Activated CD4-positive, alpha-beta T cell treated with anti-CD3 and anti-CD28 coated beads, Interleukin-2, amount 10 ng/mL, durations not matched to agents 24 days and 14 days (primary cell): ENCODE measurements at places on chromosomes 4 and X.

- no peak for DNase-seq
Measured at GRCh38 chr4:48503233-48504025, 13.4 kb downstream of the ZAR1 start.

DNA sequence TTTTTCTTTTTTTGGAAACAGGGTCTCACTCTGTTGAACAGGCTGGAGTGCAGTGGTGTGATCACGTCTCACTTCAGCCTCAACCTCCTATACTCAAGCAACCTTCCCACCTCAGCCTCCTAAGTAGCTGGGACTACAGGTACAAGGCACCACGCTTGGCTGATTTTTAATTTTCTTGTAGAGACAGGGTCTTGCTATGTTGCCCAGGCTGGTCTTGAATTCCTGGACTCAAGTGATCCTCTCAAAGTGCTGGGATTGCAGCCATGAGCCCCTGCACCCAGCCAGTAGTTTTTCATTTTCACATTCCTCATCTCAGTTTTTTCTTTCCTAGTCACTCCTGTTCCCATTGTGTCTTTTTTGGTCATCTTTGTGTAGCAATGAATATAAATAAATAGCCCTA is 11.1 kb downstream of the USO1 start:
- peak; percentile 15 for DNase-seq

GRCh38 chrX:106932492-106932923 is 12.3 kb downstream of the CLDN2 start:
- no peak for DNase-seq

DNA sequence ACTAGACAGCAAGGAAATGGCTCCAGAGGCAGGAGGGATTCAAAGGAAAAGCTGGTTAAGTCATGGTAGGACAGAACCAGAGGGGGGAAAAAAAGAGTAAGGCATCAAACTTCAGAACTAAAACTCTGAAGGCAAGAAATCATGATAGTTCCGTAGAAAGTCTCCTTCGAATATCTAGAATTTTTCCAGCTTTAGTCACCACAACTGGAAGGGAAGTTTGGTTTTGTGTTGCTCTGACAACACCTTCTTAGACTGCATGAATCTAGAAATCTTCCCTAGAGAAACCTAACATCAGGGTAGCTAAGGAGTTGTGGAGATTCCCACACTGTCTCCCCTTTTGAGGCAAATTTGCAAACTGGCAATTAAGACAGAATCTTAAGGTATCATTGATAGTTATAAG is 33.7 kb downstream of the AMMECR1 start:
- DNase-seq: no peak

- DNase-seq: no peak
Measured at GRCh38 chrX:76183289-76184049, 10.6 kb downstream of the PBDC1 start.

GRCh38 chrX:81316163-81316562 is 114.3 kb downstream of the SH3BGRL start:
- no peak for DNase-seq

- no peak for DNase-seq
Measured at GRCh38 chr4:163710158-163710557, 215.7 kb downstream of the TMA16 start.

DNA sequence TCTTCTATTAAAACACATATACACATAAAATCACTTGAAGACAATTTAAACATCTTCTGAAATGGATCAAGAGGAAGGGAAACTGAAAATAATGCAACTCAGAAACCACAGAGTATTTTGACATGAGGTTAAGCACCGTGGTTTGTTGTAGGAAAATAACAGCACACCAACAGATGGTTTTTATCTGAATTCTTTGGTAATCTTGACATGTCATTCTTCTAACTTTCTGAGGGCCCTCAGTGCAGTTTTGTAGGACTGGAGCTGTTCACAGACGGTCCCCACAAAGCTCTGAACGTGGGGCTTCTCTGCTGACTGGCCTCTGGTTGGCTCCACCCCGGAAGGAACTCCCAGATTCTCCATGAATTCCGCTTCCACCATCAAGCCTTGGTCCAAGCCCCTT is 16.0 kb upstream of the TLR8 start:
- peak; percentile 76 for DNase-seq

- DNase-seq: no peak
Measured at GRCh38 chrX:103727115-103727514, 16.4 kb downstream of the TMEM31 start.

GRCh38 chr4:150104404-150105027 is 26.3 kb downstream of the DCLK2 start:
- no peak for DNase-seq

DNA sequence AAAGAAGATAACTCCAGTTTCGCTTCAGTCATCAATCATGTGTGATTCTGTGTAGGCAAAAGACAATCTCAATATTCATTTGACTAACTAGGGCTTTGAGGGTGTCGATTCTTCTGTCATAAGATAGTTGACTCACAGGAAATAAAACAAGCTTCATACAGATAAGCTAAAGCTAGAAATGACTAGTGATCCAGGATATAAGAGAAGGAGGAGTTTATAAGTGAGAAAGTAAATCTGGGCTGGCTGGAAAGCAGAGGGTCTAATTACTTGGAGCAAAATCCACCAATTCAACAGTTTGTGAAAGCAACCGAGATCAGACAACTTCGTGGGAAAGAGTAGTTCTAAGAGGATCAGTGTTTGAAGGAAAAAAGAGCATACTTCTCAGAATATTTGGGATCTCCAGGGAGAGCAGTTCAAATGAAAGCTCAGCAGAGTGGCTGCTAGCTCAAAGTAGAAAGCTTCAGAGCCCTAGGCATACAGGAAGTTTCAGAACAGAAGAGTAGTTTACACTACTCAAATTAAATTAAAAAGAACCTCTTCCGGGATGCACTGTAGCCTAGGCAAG is 429.3 kb downstream of the INPP4B start:
- DNase-seq: peak; percentile 75

DNA sequence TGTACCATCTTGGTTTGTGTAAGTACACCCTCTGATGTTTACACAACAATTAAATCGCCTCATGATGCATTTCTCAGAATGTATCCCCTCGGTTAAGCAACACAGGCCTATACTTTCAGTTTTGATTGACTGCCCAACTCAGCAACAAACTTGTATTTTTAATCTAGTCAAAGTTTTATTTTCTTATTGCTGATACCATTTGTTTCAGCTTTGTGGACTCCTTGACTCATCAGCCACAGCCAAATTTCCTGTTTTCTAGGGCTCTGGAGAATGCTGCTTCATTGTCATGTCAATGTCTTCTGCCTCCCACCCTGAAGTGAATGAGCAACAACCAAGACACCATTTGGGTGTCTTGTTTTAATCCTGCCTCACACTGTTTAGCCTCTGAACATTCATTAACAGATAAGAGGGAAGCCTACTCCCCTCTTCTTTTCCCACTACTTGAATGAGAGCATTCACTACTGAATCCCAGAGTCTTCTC is 14.0 kb downstream of the BBS12 start:
- peak; percentile 75 for DNase-seq

DNA sequence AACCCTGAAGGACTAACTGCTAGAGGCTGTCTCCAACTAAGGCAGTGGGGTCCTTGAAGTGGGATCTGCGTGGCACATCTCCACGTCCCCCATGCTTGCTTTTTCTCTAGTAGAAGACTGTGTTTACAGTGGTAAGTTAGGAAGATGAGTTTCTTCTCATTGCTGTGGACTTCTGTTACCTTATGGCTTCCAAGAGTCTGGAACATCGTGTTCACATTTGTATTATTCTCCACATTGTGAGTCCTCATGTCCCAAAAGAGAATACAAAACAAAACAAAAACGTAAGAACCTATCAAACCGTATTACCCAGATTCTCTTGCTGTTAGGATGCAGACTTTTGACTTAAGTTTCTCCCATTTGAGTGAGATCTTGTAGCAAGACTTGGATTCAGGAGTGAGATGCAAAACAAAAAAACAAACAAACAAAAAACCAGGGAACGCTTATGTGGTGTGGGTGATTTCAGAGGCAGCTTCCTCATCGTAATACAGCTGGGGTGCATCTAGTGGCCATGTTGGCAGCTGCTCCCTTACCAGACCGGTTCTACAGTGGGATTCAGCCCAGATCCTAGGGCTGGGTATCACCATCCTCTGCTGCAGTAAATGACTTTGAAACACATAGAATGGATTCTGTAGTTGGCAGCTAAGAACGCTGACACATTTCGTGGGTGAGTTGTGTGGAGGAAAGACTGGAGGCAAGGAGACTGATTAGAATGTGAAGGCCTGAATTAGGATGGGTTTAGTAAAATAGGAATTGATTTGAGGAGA is 41.3 kb downstream of the TMEM131L start:
- DNase-seq: no peak

DNA sequence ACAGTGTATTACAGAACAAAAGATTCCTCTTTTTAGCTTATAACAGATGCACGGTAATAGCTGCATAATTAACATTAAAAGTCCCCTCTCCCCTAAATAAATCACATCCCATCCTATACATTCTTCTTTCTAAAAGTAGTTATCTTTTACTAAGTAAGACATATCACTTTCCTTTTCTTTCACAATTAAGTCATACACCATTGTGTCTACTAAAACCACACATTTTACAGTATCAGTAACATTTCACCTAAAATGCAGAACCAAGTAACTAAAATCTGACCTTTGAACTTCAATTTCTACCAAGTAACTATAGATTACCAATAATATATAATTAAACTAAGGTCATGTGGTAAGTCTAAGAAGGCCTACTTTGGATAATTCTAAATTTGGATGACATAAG is 14.2 kb downstream of the DHX15 start:
- DNase-seq: no peak

- DNase-seq: peak; percentile 64
Measured at GRCh38 chrX:120309873-120310705, 1.2 kb downstream of the TMEM255A start.

GRCh38 chr4:29538889-29539646 is 1181.1 kb upstream of the PCDH7 start:
- no peak for DNase-seq

GRCh38 chr4:1693131-1693896 is 9.2 kb upstream of the FAM53A start:
- peak; percentile 93 for DNase-seq

DNA sequence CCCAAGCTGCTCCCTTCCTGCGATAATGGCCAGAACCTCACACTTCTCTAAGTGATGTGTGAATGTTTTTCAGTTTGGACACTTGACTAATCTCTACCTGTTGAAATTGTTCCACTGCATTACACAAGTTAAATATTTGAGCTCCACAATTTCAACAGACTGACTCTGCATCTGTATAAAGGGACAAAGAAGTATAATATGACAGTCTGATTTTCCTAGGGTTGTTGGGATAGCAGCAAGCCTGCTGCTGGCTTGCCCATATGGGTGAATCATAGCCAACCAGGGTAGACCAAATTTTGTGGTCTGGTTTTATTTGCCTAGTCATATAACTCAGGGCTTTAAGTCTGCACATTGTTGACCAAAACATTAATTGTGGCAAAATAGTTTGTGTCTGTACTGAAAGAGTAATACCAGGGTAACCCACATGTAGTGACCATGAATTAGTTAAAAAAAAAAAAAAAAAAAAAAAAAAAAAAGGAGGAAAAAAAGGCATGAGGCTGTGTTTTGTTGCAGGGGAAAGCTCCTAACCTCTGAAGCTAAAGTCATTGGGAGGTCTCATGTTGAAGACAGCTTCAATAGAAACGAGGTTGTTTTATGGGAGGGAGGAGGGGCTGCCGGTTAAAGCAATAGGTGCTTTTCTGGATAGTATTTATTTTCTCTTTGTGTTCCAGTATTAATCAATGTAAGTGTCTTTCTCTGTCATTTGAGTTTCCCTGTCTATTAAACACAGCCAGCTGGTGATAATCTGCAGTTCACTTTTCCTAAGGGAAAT is 534.2 kb downstream of the RAB28 start:
- DNase-seq: no peak

DNA sequence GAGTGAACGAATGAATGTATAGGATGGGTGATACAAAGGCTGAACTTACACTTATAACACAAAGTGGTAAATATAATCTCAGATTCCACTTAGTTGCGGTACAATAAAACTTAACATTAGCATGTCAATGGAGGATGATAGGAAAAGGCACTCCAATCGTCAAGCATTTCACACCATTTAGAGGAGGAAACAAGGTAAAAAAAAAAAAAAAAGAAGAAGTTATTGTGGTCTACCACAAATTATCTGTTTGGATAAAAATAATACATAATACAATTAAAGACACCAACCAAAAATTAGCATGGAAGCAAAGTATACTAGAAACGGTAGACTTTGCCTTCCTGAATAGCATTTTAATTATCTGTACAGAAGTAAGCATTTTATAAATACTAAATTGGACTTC is 205.5 kb downstream of the PPP3CA start:
- DNase-seq: no peak
